ENCODE measurements at places on chromosomes 16 and 17.

- DNase-seq: no peak
These were observed 312.0 kb upstream of the CA10 start for GRCh38 chr17:52470553-52470952.

DNA sequence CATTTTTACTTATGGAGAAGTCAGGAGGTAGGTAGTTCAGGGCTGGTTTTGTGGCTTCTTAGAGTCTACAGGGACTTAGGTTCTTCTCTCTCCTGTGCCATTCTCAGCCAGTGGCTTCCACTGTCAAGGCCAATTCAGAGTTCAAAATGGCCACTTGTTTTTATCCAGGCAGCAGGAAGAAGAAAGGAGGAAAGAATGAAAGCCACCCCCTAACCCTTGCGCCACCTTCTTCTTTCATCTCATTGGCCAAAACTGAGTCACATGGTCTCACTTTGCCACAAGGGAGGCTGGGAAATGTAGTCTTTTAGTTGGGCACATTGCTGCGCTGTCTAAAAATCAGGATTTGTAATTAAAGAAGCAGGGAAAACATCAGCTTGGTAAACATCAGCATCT lies 60.8 kb upstream of the MED9 start:
- peak; percentile 17 for DNase-seq

GRCh38 chr17:74840989-74841666 lies 18.6 kb downstream of the GRIN2C start:
- peak; percentile 16 for DNase-seq

DNA sequence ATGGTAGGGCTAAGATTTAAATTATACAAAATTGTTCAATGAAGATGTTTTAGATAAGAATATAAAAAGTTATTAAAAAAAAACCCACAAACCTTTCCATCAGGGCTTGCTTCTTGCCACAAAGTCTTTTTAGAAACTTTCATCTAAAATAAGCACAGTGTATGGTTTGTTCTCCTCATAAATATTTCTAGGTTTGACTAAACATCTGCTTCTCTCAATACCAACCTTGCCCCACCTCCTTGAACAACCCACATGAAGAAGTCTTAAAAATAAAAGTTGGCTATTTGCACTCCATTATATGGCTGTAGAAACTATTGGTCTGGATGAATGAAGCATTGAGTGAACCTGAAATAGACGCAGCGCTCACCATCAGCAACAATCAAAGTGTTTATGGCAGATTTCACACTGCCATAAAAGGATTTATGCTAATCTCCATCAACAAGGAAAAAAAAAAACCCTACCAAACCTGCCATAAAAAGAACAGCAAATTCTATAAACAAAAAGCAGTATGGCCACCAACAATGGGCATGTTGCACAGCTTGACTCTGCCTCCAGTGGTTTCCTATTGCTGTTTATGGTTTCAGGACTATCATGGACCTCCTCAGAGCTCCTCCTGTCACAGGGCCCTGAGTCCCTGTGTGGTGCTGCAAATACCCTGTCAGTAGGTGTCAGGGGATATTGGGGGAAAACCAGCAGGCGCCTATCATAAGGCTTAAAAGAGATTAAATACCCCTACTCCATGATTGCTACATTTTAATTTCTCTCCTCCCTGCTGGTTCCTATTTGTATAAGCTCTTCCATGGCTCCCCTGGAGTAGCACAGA lies 37.6 kb downstream of the SNX11 start:
- DNase-seq: no peak

DNA sequence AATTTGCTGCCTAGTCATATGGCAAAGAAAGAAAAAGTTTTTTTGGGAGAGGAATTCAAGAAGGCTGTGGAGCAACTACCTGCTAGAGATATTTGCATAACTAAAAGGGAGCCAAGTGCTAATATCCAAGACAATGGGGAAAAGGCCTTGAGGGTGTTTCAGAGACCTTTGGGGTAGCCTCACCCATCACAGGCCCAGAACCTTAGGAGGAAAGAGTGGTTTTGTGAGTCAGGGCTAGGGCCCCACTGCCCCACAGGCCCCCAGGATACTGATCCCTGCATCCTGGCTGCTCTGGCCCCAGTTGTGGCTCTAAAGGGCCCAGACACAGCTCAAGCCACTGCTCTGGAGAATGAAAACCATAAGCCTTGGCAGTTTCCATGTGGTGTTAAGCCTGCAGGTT lies 41.9 kb upstream of the SDK2 start:
- DNase-seq: no peak

- no peak for DNase-seq
These were observed 1.5 kb upstream of the SUMO2 start for GRCh38 chr17:75183999-75184884.

- no peak for DNase-seq
These were observed 42.7 kb downstream of the ADGRG5 start for GRCh38 chr16:57585051-57585687.

DNA sequence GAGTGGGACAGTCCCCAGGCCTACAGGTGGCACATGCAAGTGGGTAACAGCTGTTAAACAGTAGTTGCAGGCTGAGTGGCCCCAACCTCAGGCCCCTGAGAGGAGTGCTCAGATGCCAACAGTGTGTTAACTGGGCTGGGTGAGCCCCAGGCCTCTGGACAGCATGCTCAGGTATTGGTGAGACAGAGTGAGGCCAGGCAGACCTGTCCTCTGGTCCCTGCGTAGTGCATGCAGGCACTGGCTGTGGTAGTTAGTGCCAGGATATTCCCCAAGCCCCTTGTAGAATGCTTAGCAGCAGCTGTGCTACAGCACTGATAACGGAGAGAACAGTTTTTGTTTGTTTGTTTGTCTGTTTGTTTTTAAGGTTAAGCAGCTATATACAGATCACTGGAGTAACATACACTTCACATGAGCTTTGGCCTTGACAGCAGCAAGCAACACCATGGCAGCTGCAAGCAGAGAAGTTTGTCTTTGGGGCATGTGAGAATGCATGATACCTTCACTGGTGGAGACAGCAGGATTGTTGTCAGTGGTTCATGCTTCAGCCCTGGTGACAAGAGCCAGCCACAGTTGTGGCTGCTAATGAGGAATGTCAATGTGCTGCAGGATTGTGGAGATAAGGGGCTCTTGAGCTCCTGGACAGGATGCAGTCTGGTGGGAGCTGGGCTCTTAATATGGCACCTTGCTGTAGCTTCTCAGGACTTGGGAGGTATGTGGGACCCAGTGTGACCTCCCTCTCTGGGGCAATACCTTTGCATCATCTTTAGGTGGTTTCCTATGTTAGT lies 614.4 kb downstream of the CDH11 start:
- no peak for DNase-seq

DNA sequence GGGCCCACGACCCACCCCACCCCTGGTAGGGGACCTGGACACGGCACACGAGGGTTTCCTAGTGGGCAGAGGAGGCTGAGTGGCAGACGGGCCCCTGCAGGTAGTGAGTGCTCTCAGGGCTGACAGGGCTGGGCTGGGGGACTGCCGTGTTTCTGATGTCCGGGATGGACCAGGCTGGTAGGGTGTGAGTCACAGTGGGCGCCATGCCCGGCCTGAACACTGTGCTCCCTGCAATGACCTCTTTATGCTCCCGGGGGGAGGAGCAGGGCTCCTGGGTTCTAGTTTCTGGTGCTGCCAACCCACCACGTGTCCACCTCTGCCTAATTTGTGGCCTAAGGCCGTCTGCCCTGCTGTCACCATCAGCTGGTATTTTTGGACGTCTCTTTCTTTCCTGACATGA lies 26.3 kb downstream of the ARHGAP23 start:
- DNase-seq: no peak

- no peak for DNase-seq
These were observed 265.4 kb upstream of the MAF start for GRCh38 chr16:79865918-79866317.

DNA sequence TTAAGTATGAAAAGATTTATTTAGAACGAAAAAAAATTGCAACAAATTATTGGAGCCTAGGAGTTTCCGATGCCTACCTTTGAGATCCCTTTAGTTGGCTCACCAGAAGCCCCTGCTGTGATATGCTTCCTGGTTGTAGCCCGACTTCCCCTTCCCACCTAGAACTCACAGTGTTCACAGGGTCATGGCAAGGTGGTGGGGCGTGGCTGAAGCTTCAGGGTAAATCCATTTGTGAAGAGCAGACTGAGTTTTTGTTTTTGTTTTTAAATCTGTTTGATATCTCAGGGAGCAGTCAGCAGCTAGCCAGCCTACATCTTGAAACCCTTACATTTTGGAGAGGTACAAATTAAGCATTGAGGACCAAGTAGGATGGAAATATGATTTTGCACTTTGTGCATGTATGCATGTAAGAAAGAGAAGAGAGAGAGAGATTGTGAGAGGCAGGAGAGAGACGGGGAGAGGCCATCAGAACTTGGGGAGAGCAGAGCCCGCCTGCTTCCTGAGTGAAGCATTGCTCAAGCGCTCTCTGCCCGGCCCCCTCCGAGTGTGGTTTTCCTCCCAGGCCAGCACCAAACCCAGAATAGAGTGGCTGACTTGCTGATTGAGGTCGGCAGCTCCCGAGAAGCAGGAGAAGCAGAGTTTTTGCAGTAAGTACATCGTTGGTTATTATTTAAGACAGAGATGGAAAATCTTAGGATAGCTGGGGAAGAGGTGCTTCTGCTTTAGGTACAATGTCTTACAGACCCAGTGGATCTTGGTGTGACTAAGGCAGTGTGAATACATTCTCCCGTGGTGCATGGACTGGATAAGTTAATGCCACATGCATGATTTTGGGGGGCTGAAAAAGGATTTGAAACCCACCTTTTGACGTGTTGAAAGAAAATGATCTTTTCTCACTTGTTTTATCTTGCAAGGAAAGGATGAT lies 64.2 kb downstream of the SPECC1 start:
- peak; percentile 28 for DNase-seq

GRCh38 chr17:16443511-16444257 lies 28.3 kb downstream of the TRPV2 start:
- no peak for DNase-seq

DNA sequence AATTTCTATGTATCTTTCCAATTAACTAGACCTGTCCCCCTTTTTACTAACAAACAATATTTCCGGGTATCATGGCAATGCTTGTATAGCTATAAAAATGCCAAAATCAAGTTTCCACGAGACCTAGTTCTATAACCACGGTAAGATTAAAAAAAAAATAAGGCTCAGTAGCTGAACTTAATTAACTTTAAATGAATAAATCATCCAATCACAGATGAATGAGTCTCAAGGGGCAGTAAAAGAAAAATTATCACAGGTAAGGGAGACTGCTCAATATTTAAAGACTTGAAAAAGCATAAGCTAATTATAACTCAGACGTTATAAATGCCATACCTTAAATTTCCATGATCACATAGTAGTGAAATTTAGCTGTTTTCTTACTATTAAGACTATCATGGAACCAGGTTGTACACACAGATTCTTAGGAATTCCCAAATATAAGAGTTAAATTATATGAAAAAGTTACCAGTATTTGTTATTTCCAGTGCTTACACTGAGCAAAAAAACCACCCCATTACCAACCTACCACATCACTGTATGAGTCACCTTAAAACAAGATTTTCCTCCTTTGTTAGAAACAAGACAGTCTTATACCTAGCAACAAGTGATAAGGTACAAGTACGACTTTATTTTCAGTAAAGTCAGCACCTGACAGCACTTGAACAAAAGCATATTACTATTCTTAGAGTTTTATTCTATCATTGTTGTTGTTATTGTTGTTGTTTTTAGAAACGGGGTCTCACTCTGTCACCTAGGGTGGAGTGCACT lies 20.6 kb downstream of the SSH2 start:
- no peak for DNase-seq

DNA sequence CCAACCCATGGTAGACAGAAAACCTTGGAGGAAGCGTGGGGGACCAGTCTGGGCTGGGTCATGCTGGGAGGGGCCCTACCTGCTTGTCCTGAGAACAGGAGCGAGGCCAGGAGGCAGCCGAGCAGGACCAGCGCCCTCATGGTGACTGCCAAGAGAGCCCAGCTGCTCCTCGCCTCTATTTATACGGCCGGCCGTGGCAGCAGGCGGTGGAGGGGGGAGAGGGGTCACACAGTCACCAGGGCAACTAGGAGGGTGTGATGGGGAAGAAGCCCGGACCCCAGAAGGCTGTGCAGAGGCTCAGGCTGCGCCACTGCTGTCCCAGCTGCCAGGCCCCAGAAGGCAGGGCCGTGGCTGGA lies at the start of gene SRL:
TSS of gene SRL (minus strand) at position 153 of the 356 bp plus-strand sequence. CDS start at position 140, 13 bp downstream.
- no peak for DNase-seq

GRCh38 chr17:29140631-29141513 lies 39.3 kb downstream of the MYO18A start:
- peak; percentile 44 for DNase-seq

DNA sequence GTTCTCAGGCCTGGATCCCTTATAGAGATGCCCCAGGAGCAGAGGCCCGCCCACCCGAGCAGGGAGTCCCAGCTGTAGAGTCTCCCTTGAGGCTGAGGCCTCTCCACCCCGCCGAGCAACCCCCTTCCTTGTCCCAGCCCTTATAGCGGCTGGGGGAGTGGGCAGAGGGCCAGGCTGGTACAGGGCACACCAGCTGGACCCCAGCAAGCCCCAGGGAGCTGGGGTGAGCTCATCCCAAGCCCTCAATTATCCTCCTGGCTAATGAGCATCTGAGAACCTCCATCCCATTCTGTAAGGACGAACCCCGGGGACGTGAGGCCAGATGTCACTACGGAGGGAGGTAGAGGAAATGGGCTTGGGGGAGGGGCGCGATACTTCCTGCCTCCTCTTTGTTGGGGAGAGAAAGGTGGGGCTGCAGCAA lies 3.2 kb upstream of the SNN start:
- DNase-seq: no peak

- DNase-seq: no peak
These were observed 39.4 kb downstream of the PLCG2 start for GRCh38 chr16:81818568-81818896.

DNA sequence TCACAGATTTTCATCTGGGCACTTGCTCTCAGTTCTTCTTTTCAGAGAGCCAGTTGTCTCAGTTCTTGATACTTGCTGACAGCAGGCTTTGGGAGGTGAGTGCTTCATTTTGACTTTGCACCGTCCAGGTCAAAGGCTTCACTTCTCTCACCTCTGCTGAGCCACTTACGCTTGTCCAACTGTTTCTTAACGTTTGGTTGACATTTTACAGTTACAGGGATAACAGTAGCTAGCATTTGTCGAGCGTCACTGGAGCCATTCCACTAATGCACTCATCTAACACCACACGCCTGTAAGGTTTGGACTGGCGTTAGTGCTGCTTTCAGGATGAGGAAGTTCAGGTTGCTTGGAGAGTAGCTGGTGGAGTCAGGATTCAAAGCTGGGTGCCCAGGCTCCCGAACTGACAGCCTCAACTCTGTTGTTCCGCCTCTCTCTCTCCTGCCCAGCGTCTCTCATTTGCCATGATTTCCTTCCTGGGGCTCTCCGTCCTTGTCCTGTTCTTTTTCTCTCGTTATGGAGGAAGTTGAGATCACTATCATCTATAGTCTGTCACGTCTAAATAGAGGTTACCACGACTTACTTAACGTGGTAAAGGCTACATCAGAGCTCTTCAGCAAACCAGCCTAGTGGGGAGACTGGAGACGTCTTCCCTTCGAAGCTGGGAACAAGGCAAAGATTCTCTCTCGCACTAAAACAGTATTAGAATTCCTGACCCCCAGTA lies 220.8 kb downstream of the RPTOR start:
- DNase-seq: no peak

DNA sequence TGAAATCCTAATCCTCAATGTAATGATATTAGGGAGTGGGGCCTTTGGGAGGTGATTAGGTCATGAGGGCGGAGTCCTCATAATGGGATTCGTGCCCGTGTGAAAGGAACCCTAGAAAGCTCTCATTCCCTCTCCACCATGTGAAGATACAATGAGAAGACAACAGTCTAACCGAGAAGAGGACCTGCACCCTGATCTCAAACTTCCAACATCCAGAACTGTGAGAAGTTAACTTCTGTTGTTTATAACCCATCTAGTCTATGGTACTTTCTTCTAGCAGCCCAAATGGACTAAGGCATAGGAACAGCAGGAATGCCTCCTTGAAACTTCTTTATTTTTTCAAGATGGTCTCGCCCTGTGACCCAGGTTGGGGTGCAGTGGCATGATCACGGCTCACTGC lies 24.7 kb downstream of the WSB1 start:
- DNase-seq: no peak
